ENCODE measurements at places on chromosomes 7 and 10.

DNA sequence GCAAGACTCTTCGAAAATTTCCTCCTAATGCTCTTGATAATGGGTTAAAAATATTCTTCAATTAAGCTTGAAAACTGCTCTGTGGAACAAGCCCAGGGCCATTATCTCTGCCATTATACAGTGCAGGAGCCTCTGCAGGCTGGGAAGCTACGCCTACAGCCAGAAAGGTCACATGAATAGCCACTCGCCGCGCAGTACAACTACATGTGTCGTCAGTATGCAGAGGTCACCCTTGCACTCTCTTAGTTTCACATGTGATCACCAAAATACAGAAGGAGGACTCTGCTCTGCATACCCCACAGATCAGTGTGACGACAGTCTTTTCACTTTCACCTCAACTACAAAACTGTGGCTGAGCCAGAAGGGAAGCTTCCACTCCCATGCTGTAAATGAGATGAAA is 141.8 kb upstream of the C1QL3 start:
- no peak for DNase-seq

GRCh38 chr7:50669890-50670289 is 104.7 kb upstream of the DDC start:
- no peak for DNase-seq

DNA sequence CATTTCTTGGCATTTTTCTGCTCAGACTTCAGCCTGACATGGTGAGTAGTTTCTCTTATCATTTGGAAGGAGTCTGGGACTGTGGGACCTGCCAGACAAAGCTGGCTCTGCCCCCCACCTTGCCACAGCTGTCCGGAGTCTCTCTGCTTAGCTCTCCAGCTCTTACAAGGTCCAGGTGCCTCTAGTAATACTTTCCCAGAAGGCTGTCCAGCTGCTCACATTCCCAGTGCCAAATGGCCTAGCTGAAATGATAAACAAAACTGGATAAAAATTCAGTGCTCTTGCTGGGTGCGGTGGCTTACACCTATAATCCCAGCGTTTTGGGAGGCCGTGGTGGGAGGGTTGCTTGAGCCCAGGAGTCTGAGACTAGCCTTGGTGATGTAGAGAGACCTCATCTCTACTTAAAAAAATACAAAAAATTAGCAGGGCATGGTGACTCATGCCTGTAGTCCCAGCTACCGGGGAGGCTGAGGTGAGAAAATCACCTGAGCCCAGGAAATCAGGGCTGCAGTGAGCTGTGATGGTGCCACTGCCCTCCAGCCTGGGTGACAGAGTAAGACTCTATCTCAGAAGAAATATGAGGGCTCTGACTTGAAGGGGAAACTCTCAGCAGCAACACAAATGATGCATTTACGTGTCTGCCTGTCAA is 86.8 kb downstream of the C10orf90 start:
- no peak for DNase-seq

- DNase-seq, result no peak
Measured at GRCh38 chr7:92840316-92840715, 3.9 kb upstream of the CDK6 start.

- no peak for DNase-seq
Measured at GRCh38 chr10:22893781-22894180, 34.1 kb upstream of the ARMC3 start.

- DNase-seq, result peak; percentile 73
Measured at GRCh38 chr10:63798599-63799498, 277.6 kb downstream of the REEP3 start.

GRCh38 chr7:23208316-23208715 is 26.5 kb downstream of the NUP42 start:
- DNase-seq, result no peak

DNA sequence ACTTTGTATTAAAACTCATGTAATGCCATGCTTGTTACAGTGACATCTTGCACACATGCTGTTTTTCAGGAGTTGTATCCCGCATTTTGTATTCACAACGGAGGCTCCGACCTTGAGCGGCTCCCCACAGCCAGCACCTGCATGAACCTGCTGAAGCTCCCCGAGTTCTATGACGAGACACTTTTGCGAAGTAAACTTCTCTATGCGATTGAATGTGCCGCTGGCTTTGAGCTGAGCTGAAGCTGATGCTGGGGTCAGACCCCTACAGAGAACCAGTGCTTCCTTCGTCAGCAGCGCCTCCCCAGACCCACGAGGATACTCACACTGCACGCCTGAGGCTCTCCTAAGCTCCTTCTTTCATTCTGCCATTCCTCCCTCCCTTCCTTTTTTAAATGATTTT is 69.3 kb upstream of the DNAJB6 start:
- DNase-seq, result no peak

- DNase-seq, result no peak
Measured at GRCh38 chr10:129381741-129382140, 85.3 kb upstream of the MGMT start.

Data from LNCaP clone FGC (cell line).